ENCODE measurements at places on chromosomes 12 and 14.

DNA sequence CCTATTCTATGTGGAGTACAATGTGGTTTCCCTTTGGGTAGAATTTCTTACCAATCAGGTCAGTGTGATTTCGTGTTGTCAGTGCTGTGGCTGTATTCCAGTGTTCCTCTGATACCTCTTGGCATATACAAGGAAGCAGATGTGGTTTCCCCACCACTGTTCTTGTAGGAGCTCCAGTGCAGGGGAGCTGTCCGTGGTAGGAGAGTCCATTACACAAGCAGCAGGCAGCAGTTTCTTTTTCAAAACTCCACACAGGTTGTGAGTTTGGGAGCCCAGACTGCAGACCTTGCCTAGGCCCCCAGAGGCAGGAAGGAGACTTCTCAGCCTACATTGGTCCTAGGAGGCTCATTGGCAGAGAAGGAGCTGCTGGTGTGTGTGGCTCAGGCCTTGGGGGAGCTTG, 452.8 kb downstream of the AACS start:
- DNase-seq, result no peak

DNA sequence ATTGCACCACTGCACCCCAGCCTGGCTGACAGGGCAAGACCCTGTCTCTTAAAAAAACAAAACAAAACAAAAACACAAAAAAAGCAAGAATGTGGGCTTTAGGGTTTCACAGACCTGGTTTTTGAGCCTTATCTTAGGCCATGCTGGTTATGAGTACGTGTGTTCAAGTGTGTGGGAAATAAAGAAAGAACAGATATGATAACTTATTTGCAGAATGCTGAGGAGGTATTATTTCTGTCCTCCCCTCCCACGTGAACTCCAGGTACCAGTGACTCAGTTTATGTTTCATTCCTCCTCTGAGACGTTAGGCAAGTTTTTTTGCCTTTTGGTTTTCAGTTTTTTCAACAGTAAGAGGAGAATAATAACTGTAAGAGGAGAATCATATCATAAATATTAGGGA, 49.3 kb downstream of the PCNX1 start:
- DNase-seq, result no peak

DNA sequence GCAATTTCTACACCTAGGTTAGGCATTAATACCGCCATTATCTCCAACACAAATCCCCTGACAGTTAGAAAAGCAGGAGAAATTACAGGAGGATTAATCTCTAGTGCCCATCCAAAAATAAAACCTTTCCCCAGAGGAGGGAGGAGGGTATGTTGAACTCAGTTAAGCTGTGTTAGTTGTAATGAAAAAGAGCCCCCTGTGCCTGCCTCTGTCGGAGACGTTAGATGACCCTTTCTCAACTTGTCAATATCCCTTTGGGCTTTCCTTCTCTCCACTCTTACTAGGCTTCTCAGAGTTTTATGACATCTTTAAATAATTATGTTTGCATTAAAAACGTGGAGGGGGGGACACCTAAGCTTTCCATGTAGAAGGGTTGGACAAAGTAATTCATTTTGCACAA, 278.2 kb downstream of the PDZRN4 start:
- DNase-seq, result no peak

DNA sequence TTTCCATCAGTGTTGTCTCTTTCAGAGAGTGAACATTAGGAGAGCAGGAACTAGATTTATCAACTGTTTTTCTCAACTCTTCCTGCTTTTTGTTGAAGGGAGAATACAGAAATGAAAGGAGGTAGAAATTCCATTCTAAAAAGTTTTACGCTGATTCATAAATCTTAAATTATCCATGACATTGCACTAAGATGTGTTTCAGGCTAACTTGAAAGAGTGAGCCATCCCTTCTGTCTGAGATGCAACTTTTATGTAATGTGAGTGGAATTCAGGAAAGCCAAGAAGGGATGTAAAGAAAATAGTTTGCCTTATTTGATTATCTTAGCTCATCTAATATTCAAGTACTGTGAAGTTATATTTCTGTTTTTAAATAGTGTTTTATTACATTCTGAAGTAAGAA, 349.5 kb upstream of the RGS6 start:
- DNase-seq, result no peak

GRCh38 chr14:21539189-21539940, 13.2 kb upstream of the SALL2 start:
- DNase-seq, result no peak

- no peak for DNase-seq
Measured at GRCh38 chr12:6233121-6233971, 33.1 kb downstream of the CD9 start.

DNA sequence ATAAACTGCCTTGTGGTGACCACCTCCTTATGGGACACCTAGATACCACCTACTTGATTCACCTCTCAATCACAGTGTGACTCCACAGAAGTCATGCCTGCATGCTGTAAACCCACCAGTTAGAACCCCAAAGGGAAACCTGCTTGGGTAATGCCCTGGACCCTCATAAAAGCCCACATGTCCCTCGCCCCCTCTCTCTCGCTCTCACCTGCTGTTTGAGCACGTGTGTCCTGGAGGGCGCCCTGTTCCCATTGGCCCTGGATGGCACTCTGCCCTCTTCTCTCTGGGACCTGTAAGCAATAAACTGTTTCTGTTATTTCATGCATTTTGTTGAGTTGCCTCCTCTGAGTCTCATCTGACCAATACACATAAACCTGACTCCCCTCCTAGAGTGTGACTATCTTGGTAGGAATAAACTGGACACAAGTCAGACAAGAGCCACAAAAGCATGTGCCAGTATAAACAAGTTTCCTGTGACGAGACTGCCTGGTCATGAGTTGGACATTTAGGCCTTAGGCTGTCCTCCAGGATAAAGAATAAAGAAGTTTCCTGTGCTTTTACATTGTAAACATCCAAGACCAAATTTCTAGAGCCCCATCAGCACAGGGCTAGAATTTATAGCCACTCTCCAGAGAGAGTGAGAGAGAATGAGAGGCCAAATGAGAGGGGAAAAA, 8.6 kb downstream of the IFI27L2 start:
- DNase-seq, result no peak
